ENCODE measurements at places on chromosomes 13 and 19.
A peak's percentile ranks its signal among the peaks of the same experiment; 100 is the strongest.

DNA sequence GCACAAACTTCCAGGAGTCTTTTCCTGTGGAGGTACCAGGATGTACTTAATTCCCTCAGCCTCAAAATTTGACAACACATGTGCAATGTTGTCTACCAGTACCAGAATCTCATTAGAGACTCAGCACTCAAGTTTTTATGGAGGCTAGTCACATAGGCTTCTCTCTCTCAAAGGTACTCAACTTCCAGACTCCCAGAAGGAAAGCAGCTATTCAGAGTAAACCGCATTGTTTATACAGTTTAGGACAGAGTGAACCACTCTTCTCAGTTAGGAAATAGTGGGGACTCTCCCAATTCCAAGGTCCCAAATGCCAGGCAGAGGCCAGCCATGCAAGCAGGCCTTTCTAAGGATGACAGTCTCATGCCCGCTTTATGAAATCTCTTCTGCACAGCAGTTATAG is 8.5 kb upstream of the C1QTNF9B start:
- DNase-seq: no peak

GRCh38 chr13:31878495-31878894 is 139.2 kb downstream of the RXFP2 start:
- no peak for DNase-seq

- DNase-seq: no peak
Observed at GRCh38 chr19:44931541-44931940, 10.5 kb upstream of the APOC4 start.

DNA sequence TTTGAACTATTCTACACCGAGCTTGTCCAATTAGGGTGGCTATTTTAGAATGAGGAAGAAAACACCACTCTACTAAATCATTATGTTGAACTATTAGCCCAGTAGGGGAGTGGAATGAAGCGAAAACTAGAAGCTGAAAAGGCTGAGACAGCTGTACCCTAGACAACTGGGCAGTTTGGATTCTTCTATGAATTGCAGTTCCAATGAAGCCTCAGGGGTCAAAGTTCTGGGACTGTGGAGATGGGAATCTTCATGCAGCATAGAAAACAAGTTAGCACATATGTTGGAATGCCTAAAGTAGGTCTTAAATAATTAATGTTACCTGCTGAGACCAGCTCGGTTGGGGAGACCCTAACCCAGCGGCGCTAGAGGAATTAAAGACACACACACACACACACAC is 62.7 kb upstream of the ZNF726 start:
- DNase-seq: no peak

DNA sequence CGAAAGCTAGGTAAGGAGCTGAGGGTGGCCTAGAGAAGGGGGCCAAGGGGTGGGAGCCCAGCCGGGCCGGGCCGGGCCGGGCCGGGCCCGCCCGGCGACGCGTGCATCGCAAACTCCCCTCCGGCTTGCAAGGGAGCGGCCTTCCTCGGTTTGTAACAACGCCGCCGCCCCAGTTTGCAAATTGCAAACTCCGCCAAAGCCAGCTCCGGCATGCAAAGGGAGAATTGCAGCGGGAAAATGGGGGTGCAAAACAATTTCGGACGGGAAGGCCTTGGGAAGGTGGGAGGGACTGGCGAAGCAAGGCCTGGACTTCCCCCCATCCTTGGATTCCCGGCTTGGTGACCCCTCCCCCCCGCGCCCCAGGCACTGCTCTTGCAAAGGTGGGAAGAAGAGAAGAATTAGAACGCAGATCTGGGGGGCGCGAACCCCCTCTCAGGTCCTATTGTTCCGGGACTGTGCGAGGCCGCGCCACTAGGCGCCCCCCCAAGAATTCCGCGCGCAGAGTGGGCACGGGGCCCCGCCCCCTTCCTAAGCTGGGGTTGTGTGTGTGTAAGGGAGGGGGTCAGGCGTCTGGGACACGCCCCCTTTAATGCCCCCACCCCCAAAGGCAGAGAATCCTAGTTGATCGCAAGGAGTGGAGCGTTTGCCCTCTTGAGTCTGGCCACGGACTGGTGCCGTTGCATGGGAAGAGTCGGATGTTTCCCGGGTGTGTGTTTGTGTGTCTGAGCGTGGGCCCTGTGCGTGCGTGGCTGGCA is 926 bp downstream of the PRR12 start:
- DNase-seq: peak; percentile 40

DNA sequence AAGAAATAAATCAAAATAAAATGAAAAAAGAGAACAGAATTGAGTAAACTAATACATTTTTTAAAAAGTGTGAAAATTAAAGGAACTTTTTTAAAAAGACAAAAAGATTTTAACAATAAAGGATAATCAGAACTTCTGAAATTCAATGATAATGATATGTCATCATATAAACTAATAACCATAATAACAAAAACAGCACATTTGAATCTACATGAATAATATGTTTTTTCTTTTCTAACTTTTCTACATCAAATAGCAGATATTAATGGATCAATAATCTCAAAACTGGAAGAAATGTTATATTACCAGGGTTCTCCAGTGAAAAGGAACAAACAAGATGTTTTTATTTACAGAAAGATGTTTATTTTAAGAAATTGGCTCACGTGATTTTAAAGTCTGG is 903.3 kb upstream of the MIR17HG start:
- DNase-seq: no peak

DNA sequence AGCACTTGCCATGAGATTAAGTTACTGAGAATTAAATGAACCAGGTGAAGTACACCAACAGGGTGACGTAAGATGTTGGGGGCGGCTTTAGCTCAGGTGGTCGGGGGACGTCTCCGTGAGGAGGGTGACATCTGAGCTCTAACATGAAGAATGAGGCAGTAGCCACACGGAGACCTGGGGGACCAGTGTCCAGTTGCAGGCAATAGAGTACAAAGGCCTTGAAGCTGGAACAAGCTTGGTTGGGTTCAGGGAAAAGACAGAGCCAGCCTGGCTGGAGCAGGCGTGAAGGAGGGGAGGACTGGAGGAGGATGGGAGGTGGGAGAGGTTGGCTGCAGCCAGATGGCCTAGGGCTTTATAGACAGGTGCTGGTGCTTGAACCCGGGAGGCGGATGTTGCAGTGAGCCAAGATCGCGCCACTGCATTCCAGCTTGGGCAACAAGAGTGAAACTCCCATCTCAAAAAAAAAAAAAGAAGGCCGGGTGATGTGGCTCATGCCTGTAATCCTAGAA is 1.6 kb downstream of the SPINT2 start:
- DNase-seq: no peak

- DNase-seq: no peak
Observed at GRCh38 chr13:97475011-97475410, 41.0 kb downstream of the RAP2A start.

- DNase-seq: no peak
Observed at GRCh38 chr13:66427458-66427861, 802.7 kb downstream of the PCDH9 start.

DNA sequence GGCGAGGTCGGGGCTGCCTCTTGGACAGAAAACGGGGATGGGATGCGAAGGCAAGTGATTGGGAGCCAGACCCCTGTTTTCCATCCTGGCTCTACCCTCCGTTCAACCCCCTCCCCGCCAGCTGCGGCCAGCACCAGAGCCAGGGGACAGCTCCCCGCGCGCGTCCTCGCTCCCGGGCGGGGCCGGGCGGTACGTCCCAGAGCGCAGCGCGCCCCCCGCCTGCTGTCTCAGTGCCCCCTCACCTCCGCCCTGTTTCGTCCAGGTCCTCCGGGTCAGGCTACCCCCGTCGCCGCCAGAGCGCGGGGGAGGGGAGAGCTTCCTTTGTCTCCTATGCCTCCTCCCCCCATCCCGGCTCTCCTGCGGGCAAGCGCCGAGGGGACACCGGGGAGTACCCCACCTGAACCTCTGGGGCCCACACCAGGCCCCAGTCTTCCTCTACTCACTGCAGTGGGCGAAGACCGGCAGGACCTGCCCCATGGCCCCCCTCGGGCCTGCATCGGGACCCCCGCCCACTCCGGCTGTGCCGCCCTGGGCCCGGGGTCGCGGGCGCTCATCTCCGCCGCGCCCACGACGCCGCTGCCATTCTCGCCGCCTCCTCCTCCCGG is 396 bp downstream of the RTN2 start:
- DNase-seq: no peak

- no peak for DNase-seq
Observed at GRCh38 chr13:33994198-33994597, 176.2 kb downstream of the RFC3 start.

- no peak for DNase-seq
Observed at GRCh38 chr19:47267350-47267759, 7.3 kb upstream of the INAFM1 start.

DNA sequence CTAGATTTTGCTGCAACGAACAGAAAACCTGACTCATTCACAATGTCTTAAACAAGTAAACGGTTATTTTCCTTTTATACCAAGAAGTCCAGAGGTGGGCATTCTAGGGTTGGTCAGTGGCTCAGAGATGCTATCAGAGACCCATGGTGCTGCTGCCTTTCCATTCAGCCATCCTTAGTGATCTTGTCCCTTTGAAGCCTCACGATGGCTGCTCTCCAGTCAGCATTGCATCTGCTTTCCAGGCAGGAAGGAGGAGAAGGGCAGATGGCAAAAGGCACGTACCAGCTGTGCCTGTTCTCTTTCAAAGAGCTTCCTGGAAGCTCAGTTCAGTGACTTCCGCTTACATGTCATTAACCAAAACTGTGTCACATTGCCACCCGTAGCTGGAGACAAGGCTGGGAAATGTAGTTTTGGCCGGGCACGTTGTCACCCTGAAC is 30.1 kb downstream of the WDFY2 start:
- DNase-seq: no peak

GRCh38 chr19:6540918-6541689 is 10.3 kb downstream of the TNFSF9 start:
- no peak for DNase-seq

DNA sequence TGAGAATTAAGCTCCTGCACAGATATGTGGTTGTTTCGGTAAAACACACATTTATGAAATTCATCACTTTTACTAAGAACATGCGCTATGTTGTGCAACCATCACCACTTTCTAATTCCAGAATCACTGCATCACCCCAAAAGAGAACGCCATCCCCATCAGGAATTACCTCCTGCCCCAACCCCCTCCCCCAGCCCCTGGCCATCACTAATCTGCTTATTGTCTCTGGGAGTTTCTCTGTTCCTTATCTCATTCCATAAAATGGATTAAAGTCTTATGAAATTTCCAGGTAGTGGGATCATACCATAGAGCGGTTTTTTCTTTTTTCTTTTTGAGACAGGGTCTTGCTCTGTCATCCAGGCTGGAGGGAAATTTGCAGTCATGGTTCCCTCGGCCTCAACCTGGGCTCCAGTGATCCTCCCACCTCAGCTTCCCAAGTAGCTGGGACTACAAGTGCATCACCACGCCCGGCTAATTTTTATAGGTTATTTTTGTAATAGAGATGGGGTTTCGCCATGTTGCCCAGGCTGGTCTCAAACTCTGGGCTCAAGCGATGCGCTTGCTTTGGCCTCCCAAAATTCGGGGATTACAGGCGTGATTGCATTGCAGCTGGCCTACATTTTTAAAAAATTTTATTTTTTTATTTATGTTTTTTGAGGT is 3.5 kb downstream of the ZSCAN5B start:
- DNase-seq: no peak

DNA sequence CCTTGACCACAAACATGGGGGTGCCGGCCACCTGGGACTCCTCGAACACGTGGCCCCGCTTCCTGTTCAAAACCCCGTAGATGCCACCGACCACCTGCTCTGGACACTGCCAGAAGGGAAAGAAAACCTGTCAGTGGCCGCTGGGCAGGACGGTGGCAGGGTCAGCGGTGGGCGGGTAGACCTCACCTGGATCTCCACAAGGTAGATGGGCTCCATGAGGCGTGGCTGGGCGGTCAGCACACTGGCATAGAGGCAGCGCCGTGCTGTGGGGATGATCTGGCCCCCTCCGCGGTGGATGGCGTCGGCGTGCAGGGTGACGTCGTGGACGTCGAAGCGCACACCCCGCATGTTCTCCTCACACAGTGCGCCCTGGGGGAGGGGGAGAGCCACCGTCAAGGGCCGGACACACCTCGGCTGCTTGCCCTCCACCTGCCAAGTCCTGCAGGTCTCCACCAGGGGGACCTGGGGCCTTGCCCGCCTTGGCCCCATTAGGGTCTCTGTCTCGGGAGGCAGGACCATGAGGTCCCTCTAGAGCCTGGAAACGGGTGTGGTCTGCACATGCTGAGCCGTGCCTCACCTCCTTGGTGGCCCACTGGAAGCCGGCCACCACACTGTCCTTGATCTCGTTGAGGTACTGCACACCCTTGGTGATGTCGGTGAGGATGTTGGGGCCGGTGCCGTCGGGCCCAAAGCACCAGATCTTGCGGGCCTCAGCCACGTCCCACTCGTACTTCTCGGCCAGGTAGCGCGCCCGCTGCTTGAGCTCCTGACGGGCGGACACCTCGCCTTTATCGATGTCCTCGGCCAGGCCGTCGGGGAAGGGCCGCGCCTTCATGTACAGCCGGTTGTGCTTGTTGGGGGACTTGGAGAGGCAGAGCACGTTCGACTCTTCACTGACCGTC is 6.6 kb upstream of the DAPK3 start:
- DNase-seq: no peak

- DNase-seq: no peak
Observed at GRCh38 chr13:46197299-46198048, 14.3 kb upstream of the LRRC63 start.

GRCh38 chr13:21365574-21365973 is 93.5 kb downstream of the ZDHHC20 start:
- DNase-seq: no peak

- no peak for DNase-seq
Observed at GRCh38 chr19:43798546-43799409, 3.5 kb downstream of the LYPD5 start.

DNA sequence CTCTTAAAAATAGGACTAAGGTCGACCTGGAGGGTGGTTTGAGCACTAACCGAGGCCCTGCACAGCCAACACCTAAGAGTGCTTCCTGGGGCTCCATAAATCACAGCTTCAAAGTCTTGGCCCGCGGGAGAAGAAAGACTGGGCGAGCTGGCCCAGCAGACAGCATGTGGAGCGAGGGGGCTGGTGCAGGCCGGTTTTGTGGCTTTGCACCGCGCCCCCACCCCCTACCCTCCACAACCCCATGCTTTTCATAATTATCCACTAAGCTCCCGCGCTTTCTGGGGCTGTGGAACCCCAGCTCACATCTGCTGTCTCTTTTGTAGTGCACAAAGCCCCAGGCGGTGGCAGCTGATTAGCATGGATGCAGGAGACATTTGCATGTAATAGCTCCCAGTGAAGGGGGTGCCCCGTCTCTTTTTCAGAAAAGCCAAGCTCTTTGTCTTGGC is 17.1 kb downstream of the CARM1 start:
- no peak for DNase-seq

- no peak for DNase-seq
Observed at GRCh38 chr19:18477974-18478373, 40.0 kb upstream of the ISYNA1 start.
